NCI-H226 (cell line): ENCODE measurements at places on chromosomes 3 and 15.
A peak's percentile ranks its signal among the peaks of the same experiment; 100 is the strongest.

DNA sequence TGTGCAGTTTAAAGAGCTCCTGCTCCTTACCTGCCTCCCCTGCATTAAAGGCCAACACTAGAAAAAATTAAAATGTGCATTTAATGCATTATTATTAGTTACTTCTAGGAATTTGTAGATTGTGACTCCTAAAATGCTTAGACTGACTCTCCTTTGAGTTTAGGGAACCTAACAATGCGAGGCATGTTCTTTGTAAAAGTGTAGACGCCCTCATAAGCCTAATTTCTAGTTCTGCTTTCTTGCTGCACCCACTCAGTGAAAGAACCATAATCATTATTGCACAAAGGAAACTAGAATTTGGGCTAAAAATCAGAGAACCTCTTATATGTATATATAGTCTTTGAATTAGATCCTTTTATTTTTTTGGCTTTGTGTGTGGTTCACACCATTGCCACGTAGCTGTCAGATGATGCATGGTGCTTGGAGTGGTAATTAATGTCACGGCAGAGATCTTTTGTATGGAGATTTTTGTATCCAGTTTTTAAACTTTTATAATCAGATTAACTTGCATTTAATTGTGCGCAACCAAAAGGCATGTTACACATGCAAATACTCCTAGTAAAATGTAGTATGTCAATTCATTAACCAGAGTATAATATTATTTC is 710 bp downstream of the ABHD10 start:
- no peak for DNase-seq

GRCh38 chr3:24829011-24829581 is 334.4 kb upstream of the THRB start:
- DNase-seq, result no peak

GRCh38 chr3:39269528-39269927 is 10.3 kb downstream of the CX3CR1 start:
- DNase-seq, result no peak

GRCh38 chr3:178382449-178383061 is 153.7 kb upstream of the KCNMB2 start:
- peak; percentile 19 for DNase-seq

DNA sequence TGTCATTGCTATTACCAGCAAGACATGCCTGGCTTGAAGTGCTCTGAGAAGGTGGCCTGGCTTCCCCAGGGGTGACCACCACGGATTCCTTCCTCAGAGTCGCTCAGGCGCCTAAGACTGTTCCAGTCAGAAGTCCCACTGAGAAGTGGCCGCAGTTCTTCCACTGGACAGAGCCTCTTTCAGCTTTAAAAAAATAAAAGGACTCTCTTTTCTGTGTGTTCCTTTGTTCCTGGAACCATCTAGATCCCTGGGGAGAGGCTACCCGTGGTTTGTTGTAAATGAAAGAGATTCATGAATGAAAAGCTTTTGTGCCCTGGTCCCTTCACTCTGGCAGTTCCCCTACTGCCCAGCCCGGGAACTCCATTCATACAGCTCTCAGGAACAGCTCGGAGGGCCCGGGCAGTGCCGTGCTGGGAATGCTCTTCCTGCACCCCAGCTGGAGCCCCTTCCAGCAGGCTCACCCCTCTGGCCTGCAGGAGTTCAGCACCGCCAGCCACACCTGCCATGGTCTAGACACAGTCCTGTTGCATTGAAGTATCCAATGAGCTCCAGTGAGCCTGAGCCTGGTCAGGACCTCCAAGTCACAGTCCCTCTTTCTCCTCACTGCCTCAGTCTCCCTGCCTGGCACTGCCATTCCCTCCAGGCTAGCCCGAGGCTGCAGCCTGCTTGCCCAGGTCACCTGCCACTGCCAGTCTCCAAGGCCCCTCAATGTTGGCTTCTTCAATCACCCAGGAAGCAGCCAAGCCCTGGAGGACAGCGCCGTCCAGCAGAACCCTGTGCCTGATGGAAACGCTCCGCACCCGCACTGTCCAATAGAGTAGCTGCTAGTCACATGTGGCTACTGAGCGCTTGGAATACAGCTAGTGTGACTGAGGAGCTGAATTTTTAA is 75.4 kb downstream of the XXYLT1 start:
- DNase-seq, result no peak

DNA sequence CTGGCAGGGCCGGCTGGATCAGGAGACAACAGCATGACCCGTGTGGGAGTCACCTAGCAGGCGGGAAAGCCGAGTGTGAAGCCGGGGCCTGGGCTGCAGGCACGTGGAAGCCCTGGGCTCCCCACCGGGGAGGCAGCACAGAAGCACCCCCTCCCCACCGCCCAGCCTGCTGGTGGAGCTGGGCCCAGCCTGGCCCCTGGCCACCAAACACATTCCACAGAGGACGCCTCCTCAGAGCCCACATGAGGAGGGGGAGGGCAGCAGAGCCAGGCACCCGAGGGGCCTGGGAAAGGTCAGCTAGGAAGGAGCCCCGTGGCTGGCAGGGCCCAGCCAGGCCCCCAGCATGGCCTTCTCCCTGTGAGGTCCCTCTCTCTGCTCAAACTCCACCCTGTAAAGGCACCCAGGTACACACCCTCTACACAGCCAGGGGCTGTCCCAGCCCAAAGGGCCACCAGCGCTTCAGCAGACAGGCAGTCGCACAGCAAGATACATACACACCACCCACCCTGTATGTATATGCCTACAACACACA is 4.5 kb downstream of the PLXNB1 start:
- peak; percentile 29 for DNase-seq

DNA sequence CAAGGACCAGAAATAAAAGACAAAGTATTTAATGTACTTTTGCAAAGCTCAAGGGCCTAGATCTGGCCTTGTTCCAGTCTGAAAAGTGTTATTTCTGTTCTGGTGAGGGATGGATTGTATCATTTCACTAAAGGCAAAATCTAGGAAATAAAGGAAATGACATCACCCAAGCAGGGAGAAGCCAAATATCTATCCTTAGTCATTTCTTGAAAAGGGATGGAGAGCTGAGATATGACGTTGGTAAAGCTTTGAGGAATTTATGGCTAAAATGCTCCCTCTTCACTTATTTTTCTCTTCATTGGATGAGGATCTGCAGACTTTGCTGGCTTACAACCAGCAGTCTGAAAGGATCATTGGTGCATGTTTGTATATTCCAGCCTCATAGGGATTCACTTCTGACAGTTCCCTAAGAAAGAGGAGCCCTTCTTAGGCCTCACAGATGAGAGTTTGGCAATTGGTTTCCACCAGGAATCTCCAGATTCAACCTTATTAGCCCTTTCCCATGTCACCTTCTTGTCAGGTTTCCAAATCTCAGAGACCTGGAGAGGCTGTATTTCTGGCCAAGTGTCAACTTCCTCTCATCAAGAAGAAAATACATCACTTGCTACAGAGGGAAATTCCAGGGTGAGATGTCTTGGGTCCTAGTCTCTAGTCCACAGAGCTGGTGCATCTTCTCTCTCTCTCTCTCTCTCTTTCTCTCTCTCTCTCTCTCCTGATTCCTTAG is 93.7 kb upstream of the BOC start:
- DNase-seq, result peak; percentile 84

DNA sequence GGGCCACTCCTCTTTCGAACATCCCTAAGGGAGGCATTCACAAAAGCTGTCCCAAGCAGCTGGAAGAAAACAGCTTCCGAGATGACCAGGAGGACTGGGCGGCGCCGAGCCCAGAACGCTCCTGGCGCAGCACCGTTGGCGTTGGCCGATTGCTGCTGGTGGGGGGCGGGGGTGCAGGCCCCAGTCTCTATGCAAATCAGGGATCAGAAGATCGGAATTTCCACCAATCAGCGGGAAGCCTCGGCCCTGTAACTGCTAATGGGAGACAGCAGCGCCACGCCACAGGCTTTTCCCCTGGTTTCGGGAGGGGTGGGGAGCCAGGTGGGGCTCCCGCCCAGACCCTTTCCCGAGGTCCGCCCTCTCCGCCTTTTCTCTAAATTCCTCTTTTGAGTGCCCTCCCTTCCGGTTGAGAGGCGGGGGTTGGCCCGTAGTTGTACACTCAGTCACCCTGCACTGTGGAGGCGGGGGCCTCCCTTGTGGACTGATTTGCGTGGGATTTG is 27.0 kb downstream of the HMCES start:
- peak; percentile 99 for DNase-seq

GRCh38 chr15:59317211-59317610 is 55.5 kb downstream of the MYO1E start:
- peak; percentile 82 for DNase-seq

- DNase-seq, result no peak
These were observed 559.6 kb downstream of the MCTP2 start for GRCh38 chr15:94791008-94791407.

- no peak for DNase-seq
These were observed 1063.9 kb downstream of the ROBO1 start for GRCh38 chr3:78703944-78704343.

DNA sequence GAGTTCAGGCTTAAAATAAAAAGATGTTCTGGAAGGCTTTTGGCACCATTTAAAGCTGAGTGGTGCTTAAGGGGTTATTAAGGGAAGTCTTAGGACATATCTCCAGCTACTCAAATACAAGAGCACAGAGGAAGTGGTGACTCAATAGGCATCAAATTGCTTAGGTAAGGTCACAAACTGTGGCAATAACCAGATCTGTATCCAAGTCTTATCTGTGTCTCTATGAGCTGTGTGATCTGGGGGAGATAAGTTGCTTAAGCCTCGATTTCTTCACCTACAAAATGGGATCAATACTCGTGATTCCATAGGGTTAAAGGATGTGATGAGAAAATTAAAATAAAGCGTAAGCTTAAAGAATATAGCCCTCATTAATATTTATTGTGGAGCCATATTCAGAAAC is 7.6 kb downstream of the HDC start:
- DNase-seq, result peak; percentile 44

DNA sequence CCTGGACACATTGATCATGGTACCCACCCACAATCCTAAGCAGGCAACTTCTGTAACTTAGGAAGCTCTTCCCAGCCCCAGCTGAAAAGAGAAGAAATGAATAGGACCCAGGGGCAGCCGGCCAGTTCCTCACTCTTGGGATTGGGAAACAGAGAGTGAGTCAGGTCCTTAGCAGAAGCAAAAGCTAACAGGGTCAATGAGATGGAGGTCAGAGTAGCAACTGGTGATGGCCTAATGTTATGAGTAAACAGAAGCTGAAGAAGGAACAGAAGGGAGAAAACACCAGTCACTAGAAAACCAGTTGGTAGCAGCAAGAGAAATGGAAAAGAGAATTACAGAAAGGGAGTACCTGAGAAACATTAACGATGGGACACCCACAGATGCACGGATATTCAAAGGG is 20.0 kb downstream of the RIOX2 start:
- no peak for DNase-seq

DNA sequence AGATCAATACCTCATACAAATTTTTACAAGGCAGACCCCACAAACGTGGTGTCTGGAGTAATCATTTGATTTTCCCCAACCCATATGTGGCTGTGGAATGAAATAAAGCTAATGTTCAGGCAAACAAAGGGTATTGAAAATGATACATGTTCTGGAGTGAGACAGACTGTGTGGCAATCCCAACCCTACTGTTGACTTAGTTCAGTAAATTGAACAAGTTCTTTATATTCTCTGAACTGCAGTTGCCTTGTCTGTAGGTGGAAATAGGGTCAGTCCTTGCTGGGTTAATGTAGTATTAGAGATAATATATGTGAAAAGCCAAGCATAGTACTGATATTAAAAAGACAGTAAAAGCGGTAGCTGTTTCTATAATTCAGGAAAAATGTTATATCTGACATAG is 69.0 kb downstream of the GRM7 start:
- no peak for DNase-seq

DNA sequence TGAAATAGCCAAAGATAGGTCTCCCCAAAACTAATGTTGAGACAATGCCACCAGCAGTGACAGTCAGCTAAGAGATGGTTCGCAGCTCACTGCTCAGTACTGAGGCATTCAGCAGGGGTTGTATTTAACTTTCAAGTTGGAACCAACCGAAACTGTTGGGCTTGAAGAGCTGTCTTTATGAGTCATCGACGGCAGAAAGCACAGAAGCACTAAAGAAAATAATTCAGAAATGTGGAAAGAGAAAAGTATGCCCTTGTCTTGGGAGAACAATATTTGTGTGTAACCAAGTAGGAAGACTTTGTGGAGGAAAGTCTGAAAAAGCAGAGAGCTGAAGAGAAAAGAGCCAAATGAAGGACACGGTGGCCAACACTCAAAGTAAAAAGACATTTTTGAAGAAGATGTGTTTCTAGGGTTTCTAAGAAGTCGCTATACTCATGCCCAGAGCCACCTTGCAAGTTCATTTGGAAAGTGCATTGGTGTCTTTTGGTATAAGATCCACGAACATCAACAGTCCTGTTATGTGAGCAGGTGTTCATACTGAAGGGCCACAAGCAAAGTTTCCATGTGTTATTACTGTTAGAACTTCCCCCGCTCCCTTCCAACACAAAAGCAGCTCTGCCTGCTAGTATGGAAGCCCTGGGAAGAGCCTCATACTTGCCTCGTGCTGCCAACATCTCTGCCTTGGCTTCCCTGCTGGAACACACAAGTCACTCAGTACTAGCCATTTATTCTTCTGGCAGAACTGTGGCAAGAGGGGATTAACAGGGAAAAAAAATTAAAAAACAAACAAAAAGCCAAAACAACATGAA is 4.1 kb upstream of the RARB start:
- no peak for DNase-seq

- DNase-seq, result no peak
These were observed 1000.9 kb downstream of the TUSC7 start for GRCh38 chr3:117710501-117710900.

DNA sequence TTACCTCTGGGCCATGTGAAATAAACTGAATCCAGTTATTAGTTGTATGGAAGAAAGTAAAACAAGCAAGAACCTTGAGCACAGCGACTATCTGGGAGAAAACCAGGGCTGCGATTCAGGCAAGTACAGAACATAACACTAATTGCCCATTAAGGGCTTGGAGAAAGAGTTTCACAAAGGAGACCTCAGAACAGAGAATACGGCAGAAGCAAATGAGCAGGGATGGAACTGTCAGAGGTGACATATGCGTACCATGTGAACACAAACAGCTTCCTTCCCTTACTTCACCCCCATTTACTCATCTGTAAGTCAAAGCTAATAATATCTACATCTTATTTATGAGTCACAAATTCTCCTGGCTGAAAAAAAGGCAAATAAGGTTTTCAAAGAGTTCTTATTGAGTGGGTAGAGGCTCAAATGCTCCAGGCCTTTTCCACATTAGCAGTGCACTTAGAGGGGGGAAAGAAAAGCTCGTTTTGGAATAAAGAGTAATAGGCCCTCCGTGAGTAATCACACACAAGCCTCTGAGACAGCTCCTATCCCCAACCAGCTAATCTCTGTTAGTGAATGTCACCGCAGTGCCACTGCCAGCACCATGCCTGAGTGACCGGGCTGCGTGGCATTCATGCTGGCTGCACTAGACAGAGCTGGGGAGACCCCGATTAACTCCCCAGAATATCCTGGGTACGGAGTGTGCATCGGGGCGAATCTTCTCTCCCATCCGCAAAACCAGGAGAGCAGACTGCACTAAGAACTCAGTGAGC is 2.6 kb downstream of the PCSK6 start:
- DNase-seq, result no peak

GRCh38 chr3:187740421-187741399 is 4.6 kb downstream of the BCL6 start:
- DNase-seq, result peak; percentile 39

GRCh38 chr15:85491691-85492090 is 111.3 kb downstream of the AKAP13 start:
- DNase-seq, result no peak
